ENCODE measurements at places on chromosomes 5 and 9.

GRCh38 chr5:83430130-83431010 lies 41.2 kb upstream of the VCAN start:
- DNase-seq = peak; percentile 33

- no peak for DNase-seq
These were observed 166.9 kb downstream of the CDC42SE2 start for GRCh38 chr5:131430794-131431193.

- DNase-seq = no peak
These were observed 313.9 kb upstream of the TRPC7 start for GRCh38 chr5:136679233-136679632.

GRCh38 chr9:124296094-124296493 lies 38.3 kb downstream of the NEK6 start:
- DNase-seq = no peak

DNA sequence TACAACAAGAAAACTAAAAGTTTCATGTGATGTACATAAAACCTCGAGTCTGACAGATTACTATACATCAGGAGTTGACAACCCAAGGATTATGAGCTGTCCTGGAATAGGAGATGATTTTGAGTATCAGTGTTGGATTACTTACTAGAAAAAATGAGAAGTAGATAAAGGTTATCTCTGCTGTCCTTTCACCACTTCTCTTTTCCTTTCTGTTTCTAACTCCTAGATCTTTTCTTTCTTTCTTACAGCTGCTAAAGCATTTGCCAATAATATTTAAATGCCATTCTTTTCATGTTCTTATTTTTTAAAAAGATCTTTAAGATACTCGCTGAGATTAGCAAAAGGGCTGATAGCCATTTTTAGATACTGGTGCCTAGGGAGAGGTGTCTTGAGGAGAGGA lies 14.8 kb downstream of the RBM27 start:
- DNase-seq = no peak

All from activated CD4-positive, alpha-beta T cell treated with anti-CD3 and anti-CD28 coated beads for 24 hours (primary cell).